Activated CD4-positive, alpha-beta memory T cell treated with anti-CD3 and anti-CD28 coated beads for 36 hours (primary cell): ENCODE measurements at places on chromosomes 13 and 19. TPM values are rescaled to one million over a fixed set of nuclear protein-coding genes. Genes with fewer than 3 reads are reported as not detected.

GRCh38 chr13:36862002-36862685, 43.1 kb downstream of the RFXAP start:
- no peak overlapping the region for H3K4me3 ChIP-seq
- H3K4me1 ChIP-seq = peaks cover 4% of the 10 kb centered on the region

GRCh38 chr13:60120617-60121336, 43.0 kb downstream of the DIAPH3 start:
- no peak for DNase-seq
- H3K36me3 ChIP-seq = peaks cover 5% of the 10 kb centered on the region
- no peak overlapping the region for H3K4me3 ChIP-seq
- no peaks in the 10 kb centered on the region for H3K27me3 ChIP-seq

Gene RNF17
- total RNA-seq = not detected

Gene CABP5
- total RNA-seq = not detected

Gene CEACAM7
- not detected for total RNA-seq

Gene CCL25
- not detected for total RNA-seq
